ENCODE measurements at places on chromosomes 3 and 15.
A peak's percentile ranks its signal among the peaks of the same experiment; 100 is the strongest.

GRCh38 chr3:11602239-11602840 lies 41.4 kb downstream of the VGLL4 start:
- DNase-seq = no peak

DNA sequence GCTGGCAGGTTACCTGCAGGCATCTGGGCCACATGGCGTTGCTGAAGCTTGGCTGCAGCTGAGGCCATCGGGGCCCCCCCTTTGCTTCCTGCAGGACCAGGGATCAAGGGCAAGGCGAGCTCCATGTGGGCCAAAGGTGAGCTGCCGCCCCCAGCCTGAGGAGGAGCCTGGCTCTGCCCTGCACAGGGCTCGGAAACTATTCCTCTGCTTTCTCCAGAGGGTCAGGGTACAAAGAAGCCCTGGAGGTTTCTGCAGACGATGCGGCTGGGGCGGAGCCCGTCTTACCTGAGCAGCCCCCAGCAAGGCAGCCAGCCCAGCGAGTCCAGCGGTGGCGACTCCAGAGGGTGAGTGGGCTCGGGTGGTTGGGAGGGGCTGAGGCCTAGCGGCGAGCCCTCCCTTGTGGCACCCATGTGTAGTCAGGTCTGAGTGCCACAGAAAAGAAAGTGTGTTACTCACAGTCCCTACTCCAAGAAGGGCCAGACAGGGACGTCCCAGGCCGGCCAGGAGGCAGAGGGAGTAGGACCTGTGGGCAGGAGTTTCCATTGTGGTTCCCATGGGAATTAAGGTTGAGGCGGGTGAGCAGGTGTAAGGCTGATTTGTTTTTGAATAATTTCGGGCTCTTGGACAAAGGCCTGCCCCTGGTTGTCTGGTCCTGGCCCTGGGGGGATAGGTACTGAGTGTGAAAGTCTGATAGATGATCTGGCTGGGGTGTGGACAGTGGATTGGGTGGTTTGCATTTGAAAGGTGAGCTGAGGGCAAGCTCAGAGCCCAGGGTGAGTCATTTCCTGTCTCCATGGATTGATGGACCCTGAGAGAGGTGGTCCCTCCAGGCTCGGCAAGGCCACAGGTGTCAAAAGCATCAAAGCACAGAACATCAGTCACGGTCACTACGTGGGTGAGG lies 25.4 kb downstream of the CFAP100 start:
- DNase-seq = no peak

DNA sequence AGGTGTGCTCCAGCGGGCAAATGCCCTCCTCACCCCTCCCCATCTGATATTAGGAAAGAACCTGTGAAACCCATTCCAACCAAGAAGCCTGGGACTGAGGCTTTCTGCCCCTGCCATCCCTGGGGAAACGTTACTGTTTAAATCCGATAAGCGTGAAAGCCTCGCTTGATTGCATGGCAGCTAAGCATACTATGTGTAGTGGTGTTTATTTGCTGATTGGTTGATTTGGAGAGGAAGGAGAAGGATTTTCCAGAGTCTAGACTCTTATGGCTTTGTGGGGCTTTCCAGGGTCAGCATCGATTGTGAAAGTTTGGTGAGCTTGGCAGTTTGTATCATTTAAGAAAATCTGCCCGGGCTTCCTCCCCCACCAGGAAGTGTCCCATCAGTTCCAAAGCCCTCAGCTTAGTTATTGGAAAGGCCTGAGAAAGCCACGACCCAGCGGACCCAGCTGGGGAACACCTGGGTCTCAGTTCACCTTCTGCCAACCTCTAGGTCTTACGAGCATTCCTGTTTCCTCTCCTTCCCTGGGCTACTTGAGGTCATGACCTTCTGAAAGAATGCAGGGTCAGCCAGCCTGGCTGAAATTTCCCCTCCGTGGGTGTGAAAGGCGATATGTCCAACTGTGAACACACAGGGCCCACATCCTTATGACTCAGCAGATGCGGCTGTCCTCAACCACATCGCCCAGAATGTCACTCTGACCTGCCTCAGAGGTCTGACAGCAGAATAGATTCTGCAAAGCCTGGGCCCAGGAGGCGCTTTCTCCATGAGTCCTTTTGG lies 62.8 kb upstream of the HERC1 start:
- peak; percentile 27 for DNase-seq

DNA sequence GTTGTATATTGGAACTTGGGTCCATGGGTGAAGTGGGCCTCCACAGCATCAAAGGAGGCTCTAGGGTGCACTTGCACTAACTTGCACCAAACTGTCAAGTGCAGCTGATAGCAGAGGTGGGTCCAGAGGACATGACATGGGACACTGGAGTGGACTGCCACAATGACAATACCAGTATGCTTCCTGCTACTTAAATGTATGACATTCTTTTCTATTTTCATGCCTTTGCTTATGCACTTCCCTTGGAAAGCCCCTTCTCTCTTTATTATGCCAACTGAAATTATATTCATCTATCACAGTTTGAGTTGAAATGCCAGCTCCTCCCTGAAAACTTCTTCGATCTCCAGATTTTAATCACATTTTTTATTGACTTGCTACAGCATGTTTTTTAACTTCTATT lies 101.8 kb downstream of the CFAP20DC start:
- DNase-seq = no peak

DNA sequence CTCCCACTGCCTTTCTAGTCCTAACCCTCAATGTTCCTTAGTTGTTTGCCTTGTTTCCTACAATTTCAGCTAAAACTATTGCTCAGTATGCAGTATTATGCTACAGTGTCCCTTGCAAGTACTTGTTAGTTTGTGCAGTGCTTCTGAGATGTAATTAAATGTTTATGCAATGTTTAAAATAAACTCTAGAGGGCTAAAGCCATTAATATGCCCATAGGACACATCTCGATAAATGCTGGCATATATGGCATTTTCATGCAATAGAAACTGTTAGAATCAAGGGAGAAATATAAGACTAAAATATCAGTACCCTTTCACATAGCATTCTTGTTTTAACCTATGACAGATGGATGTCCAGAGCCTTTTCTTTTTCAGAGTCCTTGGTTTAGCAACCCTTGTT lies 59.8 kb upstream of the ACKR4 start:
- DNase-seq = no peak
